ENCODE measurements at places on chromosomes 7 and 10.
A peak's percentile ranks its signal among the peaks of the same experiment; 100 is the strongest.

DNA sequence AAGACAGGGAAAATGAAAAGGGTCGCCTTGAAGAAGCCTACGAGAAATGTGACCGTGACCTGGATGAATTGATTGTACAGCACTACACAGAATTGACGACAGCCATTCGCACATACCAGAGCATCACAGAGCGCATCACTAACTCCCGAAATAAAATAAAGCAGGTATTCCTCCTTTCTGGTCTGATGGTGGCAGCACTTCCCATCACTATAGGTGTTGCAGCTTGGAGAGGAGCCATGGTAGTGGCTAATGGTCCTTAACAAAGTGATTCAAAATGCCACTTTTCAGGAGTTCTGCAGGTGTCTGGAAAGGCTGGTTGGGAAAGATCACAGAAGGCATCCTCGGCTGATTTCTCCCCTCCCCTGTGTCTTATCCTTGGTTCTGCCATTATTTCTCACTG is 22.1 kb downstream of the EXOC4 start:
- DNase-seq = no peak

DNA sequence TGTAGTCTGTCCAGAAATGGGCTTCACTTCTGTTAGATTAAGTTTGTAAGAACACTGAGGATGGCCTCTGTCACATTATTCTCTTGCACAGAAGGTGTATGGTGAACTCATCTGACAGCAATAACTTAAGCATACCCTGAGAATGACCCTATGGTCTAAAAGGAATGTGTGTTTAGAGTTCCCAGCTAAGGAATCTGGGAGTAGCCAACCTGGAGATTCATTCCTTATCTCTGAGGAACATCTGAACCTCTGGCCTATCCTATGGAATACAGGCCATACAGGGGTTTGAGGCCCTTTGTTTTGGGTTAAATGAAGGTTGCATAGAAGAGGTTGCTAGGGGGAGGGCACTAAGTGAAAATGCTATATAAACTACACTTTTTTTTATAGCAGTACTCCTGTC is 41.4 kb downstream of the LAMB4 start:
- no peak for DNase-seq

GRCh38 chr10:80596391-80597257 is 58.9 kb downstream of the SH2D4B start:
- DNase-seq = no peak

DNA sequence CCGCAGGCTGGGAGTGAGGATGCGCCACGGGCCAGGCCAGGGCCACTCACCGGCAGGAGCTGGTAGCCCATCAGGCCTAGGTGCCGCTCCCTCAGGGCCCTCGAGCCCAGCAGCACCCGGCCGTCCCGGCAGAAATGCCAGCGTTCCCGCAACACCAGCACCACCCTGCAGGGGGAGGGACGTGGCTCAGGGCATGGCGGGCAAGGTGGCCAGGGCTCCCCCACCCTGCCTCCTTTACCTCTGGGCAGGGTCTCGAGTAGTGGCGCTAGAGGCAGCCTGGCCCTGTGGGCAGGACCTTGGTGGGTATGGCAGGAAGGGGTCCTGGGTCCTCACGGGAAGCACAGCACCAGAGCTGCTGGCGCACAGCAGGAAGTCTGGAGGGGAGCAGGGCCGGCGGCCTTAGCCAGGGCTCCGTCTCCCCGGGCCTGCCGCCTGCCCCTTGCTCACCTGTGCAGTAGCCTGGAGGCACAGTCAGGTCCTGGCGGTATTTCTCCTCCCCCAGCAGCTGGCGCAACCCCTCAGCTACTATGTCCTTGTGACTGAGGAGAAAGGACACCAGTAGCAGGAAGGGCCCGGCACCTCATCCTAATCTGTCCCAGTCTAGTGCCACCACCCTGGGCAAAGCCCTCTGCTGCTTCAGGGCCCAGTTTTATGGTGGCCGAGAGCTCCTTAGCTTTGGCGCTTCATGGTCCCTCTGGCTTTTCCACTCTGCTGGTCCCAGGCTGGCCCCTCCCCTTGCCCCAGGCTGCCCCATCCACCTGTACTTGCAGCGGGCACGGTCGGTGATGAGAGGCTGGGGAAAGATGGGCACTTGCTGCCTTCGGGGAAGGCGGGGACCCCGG is 3.5 kb downstream of the FASTK start:
- no peak for DNase-seq

DNA sequence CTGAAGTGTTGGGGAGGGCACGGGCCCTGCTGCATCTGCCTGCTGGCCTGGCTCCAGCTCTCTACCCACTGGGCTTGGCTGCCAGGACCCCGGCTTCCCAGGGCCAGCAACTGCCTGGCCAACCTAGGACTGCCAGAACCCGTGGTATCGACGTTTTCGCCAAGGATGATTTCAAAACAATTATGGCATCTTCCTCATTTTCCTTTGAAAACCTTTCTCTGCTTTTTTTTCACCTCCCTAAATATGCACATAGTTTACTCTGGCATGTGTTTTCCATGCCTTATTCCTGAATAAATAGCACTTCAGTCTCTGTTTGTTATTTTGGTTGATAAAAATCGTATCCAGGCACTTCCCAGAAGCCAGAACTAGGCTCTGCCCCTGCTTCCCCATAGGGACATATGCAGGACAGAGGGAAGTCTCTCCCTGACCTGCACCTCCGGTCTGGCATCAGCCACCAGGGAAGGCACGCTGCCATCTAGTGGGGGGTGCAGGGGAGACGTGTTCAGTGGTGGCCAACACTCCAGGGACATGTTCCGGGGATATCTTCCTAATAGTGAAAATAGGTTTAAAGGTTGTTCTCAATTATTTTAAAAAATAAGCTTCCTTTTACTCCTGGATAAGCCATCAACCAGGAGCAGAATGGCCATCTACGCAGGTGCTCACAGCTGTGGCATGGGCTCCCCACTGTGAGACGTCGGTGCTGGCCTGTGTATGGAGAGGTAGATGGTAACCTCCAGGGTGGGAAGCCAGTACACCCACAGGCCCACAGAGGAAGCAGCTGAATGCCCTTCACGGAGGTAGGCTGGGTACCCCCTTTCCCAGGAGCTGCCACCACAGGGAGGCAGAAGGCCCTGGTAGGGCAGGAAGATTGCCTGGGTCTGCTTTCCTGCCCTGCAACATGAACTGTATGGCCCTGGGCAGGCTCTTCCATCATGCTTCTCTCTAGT is 30.7 kb upstream of the ANTXRL start:
- peak; percentile 6 for DNase-seq

- DNase-seq = no peak
These were observed 1.3 kb downstream of the HOXA9 start for GRCh38 chr7:27164045-27164366.

DNA sequence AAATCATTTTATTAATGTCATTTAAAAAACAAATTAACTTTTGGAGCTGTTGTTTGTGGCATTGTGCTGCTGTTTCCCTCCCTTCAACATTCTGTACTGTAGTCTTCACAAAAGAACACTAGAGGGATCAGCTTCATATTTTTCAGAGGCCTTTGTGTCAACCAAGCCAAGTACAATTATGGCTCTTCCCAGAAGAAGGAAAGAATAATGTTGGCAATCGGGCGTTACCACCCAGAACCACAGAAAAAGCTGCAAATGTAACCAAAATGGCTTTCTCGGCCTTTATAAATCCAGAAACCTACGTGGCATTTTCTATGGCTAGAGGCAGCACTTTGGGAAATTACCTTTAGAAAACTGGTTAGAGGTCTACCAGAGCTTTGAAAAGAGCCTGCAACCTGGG is 98.8 kb upstream of the COL1A2 start:
- no peak for DNase-seq

GRCh38 chr7:42319631-42320030 is 82.6 kb upstream of the GLI3 start:
- DNase-seq = no peak

DNA sequence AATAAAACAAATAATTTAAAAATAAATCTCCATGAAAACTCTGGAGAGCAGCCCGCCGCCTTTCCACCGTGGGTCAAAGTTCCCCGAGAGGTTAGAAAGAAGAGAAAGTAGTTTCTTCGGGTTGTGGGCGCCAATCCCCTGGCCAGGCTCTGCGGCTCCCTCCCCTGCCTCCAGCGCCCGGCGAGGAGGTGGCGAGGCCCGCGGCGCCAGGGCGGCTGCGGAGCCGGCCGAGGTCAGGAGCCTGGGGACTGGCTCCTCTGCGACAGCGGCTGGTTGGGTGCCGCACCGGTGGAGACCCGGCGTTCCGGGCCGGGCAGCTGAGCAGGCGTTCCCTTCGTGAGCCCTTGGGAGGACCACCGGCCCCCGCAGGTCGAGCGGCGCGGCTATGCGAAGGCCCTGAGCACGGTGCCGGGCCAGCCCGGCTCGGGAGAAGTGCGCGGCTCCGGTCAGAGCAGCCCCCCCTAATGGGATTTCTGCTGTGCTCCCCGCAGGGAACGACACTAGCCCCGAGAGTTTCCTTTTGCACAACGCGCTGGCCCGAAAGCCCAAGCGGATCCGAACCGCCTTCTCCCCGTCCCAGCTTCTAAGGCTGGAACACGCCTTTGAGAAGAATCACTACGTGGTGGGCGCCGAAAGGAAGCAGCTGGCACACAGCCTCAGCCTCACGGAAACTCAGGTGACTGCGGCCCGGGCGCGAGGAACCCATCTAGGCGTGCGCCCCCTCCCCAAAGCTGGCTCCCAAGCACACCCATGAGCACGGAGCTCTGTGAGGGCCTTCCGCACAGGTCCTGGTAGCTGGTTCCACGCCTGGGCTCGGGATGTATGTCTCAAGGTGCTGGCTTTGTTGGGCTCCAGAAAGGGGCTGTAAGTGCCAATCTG is 2.8 kb downstream of the EMX2 start:
- DNase-seq = no peak

GRCh38 chr10:87925570-87925969 is 62.1 kb downstream of the PTEN start:
- DNase-seq = peak; percentile 26

DNA sequence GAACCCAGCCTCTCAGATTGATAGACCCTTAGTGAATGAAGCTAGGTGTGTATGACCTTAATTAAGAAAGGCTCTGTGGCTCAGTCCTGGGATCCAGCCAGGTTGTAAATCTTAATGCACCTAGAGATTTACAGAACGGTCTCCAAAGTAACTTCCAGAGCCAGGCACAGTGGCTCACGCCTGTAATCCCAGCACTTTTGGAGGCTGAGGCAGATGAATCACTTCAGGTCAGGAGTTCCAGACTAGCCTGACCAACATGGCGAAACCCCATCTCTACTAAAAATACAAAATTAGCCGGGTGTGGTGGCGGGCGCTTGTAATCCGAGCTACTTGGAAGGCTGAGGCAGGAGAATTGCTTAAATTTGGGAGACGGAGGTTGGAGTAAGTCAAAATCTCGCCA is 24.3 kb downstream of the CALHM2 start:
- DNase-seq = no peak

DNA sequence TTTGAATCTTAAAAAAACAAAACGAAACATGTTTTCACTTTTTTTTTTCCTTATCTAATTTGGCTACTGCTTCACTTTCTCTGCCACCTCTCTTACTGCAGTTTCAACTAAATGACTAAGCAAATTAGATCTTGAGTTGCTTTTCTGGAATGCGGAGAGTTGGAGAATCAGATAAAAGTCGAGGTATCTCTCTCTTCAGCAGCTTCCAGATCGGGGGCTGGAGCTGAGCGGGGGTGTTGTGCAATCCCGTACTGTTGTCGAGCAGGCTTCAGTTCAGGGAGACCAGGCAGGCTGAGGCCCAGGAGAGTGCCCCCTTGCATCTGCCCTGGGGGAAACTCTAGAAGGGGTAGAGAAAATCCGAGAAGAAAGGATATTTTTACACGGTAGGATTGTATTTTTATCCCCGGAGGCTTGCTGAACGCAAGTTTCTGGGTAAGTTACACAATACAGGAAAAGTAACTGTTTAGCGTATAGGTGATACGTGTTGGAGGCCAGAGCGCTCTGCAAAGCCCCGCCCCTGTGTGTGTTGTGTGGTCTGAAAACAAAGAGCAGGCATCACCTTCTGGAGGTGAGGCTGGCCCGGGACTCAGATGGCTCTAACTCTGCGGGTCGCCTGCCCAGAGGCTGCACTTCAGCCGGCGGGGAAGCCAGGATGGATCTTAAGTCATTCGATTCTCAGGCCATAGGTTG is 116.6 kb downstream of the KLF6 start:
- no peak for DNase-seq

DNA sequence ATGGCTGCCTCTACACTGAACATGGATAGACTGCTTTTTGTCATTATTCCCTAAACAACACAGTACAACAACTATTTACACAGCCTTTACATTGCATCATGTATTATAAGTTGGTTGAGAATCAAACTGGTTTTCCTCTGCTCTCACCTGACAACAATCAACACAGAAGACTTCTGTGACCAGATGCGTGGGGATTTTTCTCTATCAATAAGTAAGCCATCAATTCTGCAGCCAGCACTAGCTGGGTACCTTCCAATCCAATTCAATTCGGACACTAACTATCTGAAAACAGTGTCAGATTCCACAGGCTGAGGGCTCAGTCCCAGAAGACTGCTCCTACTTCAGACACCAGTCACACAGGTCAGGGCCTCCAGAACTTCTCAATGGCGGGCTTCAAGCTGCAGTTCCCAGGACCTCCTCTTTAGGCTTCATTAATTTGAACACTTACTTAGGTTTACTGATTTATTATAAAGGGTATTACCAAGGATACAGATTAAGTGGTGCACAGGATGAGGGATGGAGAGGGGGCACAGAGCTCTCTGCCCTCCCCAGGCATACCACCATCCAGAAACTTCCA is 36.4 kb upstream of the ASL start:
- DNase-seq = no peak

DNA sequence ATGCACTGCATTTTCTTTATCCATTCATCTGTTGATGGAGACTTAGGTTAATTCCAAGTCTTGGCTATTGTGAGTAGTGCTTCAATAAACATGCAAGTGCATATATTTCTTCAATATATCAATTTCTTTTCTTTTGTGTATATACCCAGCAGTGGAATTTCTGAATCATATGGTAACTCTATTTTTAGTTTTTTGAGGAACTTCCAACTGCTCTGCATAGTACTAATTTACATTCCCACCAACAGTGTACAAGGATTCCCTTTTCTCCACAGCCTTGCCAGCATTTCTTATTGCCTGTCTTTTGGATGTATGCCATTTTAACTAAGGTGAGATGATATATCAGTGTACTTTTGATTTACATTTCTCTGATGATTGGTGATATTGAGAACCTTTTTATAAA is 145.2 kb downstream of the LYZL1 start:
- DNase-seq = no peak

DNA sequence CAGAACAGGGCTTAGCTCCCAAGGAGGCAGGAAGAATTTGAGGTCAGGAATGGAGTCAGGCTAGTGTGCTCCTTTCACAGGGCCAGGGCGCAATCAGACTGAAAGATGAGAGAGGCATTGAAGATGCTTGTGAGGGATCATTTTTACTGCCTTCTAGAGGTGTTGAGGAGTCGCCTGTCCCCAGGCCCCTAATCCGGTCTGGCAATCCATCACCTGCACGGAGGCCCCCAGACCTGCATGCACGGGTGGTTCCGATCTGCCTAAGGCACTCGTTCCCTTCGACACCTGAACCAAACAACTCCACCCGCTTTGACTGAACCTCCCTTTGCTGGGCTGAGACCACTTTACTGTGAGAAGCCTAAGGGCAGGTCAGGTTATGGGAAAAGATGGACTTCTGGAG is 8.0 kb downstream of the FOXI2 start:
- DNase-seq = no peak

GRCh38 chr10:92242910-92243671 is 47.8 kb downstream of the CPEB3 start:
- no peak for DNase-seq
